ENCODE measurements at places on chromosomes 6 and 20. TPM values are rescaled to one million over a fixed set of nuclear protein-coding genes. Genes with fewer than 3 reads are reported as not detected.

Gene MAP7
- 0.34 TPM for total RNA-seq

Gene KHDRBS2
- not detected for total RNA-seq

Gene SASH1
- total RNA-seq, result 78.9 TPM

GRCh38 chr20:33685328-33686099 lies 671 bp downstream of the E2F1 start:
- no peak for DNase-seq

DNA sequence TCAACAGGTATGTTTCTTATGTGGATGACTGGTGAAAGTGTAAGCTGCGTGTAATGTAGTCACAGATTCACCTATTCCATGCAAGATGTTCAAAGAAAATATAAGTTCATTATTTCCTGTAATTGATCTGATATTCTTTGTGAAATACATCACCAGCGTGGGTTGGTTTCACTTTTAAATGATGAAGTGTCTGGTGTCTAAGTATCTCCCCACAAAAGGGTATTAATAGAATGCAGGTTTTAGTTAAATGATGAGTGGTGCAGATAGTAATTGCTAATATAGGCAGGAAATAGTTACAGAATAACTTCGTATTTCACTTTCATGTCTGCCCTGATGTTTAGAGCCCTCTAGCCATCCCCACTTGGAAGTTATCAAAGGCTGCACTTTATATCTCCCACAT lies 22.2 kb downstream of the PGBD1 start:
- no peak for DNase-seq
